Naive thymus-derived CD4-positive, alpha-beta T cell (primary cell): ENCODE measurements at places on chromosomes 16 and 17. TPM values are rescaled to one million over a fixed set of nuclear protein-coding genes. Genes with fewer than 3 reads are reported as not detected.

The SMARCE1 gene
- 184 TPM for polyA plus RNA-seq

The SARM1 gene
- polyA plus RNA-seq: 5.2 TPM

The CA4 gene
- polyA plus RNA-seq: not detected

The AHSP gene
- polyA plus RNA-seq: not detected

The OTOA gene
- 0.04 TPM for polyA plus RNA-seq

The IRF8 gene
- polyA plus RNA-seq: 6.4 TPM

The PDILT gene
- polyA plus RNA-seq: not detected
